A549 (cell line): ENCODE measurements at places on chromosomes 3 and 15.

DNA sequence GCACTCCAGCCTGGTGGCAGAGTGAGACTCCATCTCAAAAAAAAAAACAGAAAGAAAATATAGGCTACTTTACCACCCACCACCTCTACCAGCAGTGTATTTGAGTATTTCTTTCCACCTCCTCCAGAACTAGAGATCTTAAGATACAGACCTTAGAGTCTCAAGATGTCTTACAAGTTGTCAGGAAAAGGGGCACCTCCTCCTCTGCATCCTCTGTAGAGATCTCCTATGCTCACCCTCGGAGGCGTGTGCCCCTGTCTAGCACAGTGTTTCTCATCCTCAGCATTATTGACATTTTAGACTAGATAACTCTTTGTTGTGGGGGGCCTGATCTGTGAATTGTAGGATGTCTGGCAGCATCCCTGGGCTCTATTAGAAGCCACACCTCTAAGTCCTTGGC, 27.7 kb upstream of the P4HTM start:
- no peak for DNase-seq

DNA sequence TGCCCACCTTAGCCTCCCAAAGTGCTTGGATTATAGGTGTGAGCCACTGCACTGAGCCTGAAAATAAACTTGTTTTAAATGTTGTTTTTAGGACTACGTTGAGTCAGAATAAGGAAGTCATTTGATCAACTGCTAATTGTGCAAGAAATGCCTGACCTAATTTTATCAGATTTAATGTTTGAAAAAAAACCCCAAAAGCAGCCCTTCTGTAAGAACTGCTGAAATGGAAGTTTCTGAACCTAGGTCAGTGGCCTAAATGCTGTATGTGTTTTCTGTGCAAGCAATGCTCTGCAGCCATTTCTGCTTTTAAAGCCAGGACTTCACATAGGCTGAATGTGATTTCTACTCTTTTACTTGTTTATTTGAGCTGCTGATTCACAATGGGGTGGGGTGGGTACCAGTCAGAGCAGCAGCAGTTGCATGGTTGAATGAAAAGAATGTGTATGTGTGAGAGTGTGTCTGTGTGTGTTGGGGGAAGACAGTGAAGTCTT, 6.6 kb downstream of the GPX1 start:
- no peak for DNase-seq

- DNase-seq: no peak
Observed at GRCh38 chr3:72821161-72821781, 27.0 kb downstream of the SHQ1 start.

- no peak for DNase-seq
Observed at GRCh38 chr15:32700501-32701150, 17.2 kb upstream of the GREM1 start.

DNA sequence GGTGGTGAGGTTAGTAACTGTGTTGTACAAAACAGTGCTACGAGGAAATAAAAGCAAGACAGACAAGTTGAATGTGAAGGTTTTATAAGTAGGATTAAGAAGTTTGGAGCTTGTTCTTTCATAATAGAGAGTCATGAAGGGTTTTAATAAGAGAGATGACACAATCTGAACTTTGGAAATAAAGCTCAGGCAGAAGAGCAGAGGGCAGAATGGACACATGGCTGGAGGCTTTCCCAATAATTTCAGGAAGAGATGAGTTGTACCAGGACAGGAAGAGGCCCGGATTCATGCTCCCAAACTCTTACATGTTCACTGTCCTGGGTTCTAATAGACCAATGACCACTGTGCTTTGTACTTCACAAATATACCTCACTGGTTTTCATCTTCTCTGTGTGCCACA, 194.8 kb downstream of the SLC9A9 start:
- no peak for DNase-seq

GRCh38 chr15:32935139-32935538, 217.3 kb downstream of the GREM1 start:
- no peak for DNase-seq

GRCh38 chr3:56443372-56443771, 24.9 kb downstream of the ERC2 start:
- no peak for DNase-seq

GRCh38 chr3:4006288-4006687, 207.1 kb downstream of the LRRN1 start:
- no peak for DNase-seq

DNA sequence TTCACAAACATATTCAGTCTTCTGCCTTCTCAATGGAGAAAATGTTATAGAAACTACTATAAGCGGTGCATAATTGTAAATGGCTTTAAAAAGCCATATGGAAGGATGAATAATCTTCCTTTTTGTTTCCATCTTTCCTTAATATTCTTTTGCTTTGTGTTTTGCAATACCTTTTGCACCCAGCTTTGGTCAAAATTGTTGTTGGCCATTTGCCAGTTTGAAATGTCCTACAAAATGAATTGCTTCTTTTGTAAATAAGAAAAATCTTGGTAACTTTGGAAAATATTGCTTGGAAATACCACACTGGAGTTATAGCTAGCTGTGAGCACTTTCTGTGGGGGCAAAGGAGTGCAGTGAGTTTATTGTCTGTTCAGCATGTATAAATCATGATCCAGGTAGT, 93.5 kb upstream of the NR2F2 start:
- DNase-seq: no peak

- no peak for DNase-seq
Observed at GRCh38 chr15:99122831-99123712, 18.2 kb downstream of the SYNM start.

DNA sequence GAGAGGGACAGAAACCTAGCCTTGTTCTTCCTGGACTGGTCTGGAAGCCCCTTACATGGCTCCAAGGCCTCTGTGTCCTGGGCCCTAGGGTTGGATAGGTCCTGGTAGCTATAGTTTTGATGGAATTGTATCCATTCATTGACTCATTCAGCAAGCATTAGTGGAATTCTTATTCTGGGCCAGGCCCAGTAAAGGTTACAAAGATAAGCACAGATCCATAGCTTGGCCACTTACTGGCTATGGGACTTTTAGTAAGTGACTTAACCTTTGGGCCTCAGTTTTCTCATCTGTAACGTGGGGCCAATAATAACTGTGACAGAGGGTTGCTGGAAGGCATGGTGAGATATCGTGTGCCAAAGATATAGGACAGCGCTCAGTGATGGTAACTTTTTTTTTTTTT, 13.6 kb upstream of the DAG1 start:
- no peak for DNase-seq

GRCh38 chr3:115704661-115705338, 81.5 kb downstream of the GAP43 start:
- DNase-seq: no peak

DNA sequence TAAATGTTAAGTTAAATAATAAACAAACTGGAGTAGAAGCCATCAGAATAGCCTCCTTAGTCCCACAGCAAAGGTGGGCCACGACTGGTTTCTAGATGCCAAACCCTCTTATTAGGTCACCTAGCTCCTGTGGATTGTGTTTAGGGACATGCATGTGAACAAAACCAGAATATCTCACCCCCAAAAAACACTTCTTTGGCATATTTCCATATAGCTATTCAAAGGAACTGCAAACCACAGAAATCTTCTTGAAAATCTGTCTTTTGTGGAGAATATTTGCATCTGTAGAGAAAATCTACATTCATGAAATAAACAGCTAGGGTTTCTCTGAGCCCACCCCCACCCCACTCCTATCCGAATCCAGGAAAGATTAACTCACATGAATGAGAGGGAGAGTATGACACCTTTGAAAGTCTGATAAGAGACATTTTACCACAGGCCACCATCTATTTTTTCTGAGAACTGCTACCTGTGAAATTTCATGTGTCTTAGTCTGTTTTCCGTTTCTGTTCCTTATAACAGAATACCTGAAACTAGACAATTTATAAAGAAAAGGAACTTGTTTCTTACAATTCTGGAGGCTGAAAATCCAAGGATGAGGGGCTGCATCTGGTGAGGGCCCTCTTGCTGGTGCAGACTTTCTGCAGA, 159.4 kb downstream of the NEK10 start:
- DNase-seq: no peak

- DNase-seq: peak; percentile 83
Observed at GRCh38 chr3:188212308-188212969, 58.5 kb downstream of the LPP start.

- DNase-seq: no peak
Observed at GRCh38 chr3:130839813-130840212, 54.1 kb upstream of the ATP2C1 start.

DNA sequence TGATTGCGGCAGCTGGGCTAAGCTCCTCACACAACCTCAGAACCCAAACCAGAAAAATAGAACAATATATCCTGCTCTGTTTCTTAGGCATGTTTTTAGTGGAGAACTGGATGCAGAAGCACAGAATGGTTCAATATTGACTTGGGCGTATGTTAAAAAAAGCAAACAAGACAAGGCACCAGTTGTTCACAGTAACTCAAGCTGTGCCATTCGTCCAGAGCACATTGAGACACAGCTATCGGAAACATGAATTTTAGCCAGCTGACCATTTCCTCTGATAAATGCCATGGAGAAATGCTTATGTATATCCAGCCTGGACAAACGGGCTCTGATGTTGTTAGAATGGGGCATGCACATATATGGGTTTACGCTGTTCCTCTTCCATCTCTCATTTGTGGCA, 129.2 kb upstream of the PDZRN3 start:
- DNase-seq: no peak

GRCh38 chr3:177928172-177928873, 607.9 kb upstream of the KCNMB2 start:
- DNase-seq: peak; percentile 60

GRCh38 chr3:126542340-126543241, 16.1 kb downstream of the C3orf22 start:
- DNase-seq: no peak

GRCh38 chr3:52259035-52259434, 13.5 kb downstream of the PPM1M start:
- DNase-seq: no peak

DNA sequence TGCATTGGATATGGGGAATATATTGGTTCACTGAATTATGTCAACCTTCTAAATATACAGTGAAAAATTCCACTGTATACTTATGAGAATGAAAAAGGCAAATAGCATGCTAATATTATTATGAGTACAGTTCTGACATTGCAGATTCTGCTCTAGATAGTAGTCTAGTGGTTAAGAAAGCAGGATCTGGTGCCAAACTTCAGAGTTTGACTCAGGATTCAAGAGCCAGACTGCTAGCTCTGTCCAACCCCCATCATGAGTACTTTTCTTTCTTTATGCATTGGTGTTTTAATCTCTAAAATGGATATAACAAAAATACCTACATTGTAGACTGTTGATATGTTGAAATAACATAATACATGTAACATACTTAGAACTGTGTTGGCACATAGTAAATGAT, 57.3 kb upstream of the PLSCR4 start:
- no peak for DNase-seq

GRCh38 chr3:149424918-149425317, 47.5 kb upstream of the TM4SF1 start:
- no peak for DNase-seq

DNA sequence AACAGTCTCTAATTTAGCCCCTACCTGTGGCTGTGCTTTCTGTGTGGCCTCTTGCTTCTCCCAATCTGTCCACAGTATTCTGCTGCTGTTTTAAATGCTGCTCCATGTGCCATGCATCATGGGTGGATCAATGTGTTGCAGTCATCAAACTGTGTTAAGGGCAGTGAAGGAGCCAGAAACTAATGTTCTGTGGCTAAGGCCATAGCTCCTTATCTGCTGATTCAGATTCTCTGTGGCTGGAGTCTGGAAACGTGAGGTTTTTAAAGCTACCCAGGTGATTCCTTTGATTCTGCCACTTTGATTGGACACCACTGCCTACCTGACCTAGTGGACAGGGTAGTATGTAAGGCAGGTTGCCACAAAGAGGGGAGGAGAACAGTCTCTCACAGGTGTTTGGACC, 44.8 kb downstream of the MORC1 start:
- DNase-seq: no peak

DNA sequence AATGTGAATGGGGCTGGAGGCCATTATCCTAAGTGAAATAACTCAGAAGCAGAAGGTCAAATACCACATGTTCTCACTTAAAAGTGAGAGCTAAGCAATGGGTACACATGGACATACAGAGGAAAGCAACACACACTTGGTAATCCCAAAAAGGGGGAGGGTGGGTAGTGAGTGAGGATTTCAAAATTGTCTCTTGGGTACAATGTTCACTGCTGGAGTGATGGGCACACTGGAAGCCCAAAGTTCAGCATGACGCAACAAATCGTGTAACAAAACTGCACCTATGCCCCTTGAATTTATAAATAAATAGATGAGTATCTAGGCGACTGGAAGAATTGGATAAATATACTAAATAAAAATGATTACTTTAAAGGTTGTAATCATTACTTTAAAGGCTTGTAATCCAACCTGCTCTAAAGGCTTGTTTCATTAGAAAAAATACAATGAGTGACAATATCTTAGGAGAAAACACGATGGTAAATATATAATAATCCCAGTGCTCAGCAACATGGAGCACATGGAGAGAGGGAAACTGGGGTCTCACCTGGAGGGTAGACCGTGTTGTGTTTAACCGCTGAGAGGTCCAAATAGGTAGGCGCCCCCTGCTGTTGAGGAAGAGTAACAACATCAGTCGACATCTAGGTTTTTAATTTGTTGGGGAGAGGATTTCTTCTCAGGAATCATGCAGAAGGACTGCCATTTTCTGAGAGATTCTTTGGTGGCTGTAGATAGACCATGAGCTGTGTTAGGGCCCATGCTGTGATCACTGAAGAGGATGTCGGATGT, 78.5 kb upstream of the ROBO1 start:
- DNase-seq: peak; percentile 17

DNA sequence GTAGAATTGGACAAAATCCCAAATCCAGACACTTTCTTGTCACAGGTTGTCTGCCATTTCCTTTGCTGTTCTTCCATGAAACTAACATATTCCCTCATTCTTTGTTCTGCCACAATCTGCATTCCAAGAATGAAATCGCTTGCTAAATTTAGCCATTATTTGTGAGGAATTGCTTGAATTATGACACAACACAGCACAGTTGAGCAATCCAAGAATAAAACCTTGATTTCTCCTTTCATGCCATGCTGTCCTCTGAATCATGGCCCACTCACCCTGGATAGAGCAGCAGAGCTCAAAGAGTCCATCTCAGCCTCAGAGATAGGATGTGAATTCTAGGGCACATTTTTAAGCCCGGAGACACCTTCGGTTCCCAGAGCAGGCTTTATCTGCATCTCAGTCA, 35.2 kb upstream of the GREM1 start:
- no peak for DNase-seq

DNA sequence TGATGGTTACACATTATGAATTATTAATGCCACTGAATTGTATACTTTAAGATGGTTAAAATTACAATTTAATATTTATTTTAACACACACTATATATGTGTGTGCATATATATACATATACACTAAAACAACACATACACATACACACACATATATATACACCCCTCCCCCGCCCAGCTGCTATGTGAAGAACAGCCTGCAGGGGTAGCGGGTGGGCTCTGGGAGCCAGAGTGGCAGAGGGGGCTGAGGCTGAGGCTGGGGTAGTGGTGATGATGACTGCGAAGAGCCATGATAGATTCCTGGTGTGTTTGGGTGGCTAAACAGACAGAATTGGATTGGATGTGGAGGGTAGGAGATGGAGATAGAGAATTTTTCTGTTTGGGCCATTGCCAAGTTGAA, 39.4 kb upstream of the APEH start:
- DNase-seq: no peak
